Activated T-cell treated with anti-CD3 and anti-CD28 coated beads, Interleukin-2, amount 50 U/mL, for 72 hours (primary cell): ENCODE measurements at places on chromosomes 5 and 9. TPM values are rescaled to one million over a fixed set of nuclear protein-coding genes. Genes with fewer than 3 reads are reported as not detected.

IL13 gene
- total RNA-seq = 8.0 TPM

IL9 gene
- 2.6 TPM for total RNA-seq

GABRA1 gene
- not detected for total RNA-seq

WDR38 gene
- not detected for total RNA-seq

PCDHGC3 gene
- not detected for total RNA-seq

SLC4A9 gene
- 0.56 TPM for total RNA-seq
